T-helper 9 cell (primary cell): ENCODE measurements at places on chromosomes 6 and 20.

DNA sequence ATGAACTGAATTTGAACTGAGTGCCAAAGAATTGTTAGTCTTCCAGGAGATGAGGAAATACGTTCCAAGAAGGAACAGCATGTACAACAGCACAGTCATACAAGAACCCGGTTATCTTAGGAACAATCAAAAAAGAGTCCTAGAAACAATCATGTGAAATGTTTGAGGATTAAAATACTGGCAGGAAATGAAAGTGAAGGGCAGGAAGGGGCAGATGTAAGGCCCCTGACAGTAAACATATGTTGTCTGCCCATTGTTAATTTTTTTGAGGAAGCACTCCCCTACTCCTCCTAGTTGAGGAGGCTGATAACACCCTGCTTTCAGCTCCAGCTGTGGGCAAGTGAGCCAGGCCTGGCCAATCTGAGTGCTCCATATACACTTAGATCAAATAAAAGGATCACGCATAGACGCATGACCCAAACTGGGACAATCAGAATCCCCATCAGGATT lies 220.9 kb downstream of the HACE1 start:
- DNase-seq = no peak

DNA sequence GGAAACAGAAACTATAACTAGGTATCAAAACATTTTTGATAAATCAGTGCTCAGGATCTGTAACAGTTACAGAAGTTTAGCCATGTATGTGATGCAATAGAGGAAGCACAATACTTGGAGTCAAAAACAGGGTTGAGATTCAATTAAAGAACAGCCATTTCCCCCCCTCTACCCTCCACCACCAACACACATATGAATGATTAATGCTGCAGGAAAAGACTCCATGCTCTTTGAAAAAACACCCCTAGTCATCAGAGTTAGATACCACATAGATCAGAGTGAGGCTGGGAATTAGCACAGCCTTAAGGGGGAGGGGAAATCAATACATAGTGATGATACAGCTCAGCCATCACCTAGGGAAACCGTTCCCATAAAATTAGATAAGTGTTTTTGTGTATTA lies 108.9 kb upstream of the EMILIN3 start:
- no peak for DNase-seq

DNA sequence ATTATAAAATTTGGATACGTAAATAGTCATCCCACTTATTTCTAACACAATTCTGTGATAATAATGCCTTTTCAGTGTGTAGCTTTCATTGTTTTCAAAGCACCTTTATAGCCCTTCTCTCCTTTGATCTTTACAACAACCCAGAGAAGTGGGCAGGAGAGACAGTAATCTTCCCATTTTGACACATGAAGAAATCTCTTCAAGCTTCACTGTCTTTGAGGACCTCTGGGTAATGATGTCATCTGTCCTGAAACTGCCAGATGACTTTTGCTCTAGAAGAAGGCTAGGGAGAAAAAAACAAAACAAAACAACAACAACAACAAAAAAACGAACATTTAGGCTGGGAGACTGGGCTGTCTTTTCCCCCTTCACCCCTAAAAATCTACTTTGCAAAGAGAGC lies 203.0 kb downstream of the KCNQ5 start:
- no peak for DNase-seq

- no peak for DNase-seq
Observed at GRCh38 chr20:2599288-2600006, 53.0 kb upstream of the NOP56 start.

DNA sequence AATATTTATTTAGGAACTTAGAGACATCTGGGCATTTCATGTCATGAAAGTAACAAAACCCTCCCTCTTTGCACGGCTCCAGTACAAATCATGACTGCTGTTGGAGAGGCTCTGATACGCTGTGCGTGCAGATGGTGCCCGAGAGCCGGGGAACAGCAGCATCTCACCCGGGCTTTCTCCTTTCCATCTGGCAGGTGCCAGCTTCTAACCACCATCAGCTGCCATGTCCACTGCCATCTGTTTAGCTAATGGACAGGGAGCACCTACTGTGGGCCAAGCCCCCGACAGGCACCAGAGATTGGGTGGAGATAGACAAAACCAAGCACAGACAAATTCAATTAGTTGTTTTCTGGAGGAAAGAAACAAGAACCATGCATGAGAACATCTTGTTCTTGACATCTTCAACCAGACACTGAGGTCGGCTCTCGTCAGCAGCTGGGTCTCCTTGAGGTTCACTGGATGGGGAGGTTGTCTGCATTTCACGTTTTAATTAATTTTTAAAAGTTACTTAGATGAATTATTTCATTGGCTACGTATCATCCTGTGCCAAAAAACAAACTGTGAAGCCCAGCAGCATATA lies 323.7 kb downstream of the THBS2 start:
- no peak for DNase-seq

DNA sequence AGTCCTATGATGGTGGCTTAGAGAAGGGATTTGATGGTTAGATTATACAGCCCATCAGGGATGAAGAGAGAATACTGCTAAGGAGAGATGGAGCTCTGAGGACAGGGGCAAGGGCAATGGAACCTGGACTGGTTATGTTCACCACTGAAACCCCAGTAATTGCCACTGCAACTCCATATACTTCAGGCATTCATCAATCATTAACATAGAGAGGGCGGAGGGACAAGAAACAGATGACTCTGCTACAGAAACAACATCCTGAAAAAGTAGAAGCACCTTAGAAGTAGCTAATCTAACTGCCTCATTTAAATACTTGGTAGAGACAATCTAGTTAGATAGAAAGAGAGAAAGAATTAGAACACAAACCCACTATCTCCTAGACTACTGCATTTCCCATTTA lies 89.8 kb downstream of the MDN1 start:
- no peak for DNase-seq

DNA sequence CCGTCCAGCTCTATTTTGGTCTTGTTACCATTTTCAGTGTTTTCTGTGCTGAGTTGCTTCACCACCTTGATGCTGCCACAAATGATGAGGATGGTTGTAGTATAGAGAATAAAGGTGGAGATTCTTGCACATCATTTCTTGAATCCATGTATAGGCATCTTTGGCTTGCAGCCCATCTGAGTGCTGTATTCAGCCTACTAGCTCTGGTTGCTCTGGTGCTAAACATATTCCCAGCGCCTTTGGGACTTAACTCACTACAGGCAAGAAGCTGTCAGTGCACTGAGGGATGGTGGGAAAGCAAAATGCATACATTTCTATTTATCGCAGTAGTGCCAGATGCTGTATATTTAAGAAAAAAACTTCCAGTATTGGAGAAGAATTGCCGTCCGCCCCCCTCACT lies 86.0 kb downstream of the CARMIL1 start:
- no peak for DNase-seq

- DNase-seq = no peak
Observed at GRCh38 chr6:99178168-99178567, 171.3 kb downstream of the FAXC start.

DNA sequence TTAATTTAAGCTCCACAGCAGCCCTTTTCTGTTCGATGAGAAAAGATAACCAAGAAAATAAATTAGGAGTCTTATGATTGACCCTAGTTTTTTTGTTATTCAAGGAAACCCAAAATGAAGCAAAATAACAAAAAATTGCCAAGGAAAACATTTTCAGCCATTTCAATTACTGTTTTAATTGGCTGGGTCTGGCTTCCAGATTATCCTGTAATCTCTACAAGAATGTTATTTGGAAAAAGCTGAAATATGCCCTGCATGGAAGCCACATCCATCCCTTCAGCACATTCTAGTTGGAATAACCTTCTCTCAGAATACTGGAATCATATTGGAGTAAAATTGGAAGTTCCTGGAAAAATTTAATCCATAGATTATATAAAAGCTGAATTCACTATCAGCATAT lies 191.1 kb upstream of the CCN2 start:
- no peak for DNase-seq

DNA sequence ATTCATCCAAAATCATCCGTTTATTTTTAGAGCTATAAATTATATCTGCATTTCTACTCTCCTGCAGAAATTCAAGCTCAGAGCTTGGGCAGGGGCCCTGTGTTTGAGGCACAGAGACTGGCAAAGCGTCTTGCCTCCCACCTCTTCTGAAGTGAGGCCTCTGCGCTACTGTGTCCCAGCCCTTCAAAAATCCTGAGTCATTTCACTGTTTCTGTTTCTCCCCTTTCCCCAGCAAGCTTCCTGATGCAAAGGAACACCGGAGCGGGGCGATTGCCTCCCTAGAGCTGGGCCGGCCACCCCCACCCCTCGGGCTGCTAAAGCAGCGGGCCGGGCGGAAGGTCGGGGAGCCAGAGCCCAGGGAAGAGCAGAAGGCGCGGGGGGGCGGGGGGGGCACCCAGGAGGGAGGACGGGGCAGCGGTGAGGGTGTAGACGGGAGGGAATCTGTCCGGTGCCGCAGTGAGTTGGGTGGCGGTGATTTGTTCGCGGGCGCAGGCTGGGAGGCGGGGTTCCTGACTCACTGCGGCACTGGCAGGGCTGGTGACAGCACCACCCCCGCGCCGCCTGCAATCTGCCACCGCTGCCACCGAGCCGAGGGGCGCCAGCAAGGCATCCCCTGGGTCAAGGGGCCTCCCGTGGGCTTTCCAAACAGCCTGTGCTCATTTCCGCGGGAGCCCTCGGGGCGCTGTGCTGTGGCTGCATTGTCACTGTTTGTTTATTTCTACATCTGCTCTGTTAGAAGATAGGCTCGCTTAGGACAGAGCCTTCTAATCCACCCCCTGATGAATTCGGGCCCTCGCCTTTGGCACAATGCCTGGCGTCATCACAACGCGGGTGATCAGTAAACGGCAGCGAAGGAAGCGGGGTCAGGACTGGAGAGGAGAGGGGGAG lies 46.5 kb upstream of the SNAP25 start:
- no peak for DNase-seq

- no peak for DNase-seq
Observed at GRCh38 chr20:9059931-9060330, 9.0 kb upstream of the PLCB4 start.

GRCh38 chr20:8265588-8265987 lies 133.5 kb downstream of the PLCB1 start:
- no peak for DNase-seq

DNA sequence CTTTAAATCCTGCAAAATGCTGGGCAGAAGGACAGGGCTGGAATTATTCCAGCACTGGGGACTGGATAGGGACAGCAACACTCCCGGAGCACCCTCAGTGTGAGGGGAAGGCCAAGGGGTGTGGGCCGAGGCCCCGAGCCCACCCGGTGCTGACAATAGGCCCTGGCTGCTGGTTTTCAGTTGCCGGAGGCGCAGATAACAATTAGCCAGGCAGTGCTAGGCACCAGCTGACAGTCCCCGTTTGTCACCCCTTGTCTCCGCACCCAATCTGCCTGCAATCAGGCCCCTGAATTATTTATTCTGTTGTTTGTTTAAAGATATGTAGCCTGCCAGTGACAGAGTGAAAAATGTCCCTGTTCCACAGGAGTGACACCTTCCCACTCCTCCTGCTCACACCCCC lies 120.0 kb downstream of the GRM4 start:
- DNase-seq = no peak

DNA sequence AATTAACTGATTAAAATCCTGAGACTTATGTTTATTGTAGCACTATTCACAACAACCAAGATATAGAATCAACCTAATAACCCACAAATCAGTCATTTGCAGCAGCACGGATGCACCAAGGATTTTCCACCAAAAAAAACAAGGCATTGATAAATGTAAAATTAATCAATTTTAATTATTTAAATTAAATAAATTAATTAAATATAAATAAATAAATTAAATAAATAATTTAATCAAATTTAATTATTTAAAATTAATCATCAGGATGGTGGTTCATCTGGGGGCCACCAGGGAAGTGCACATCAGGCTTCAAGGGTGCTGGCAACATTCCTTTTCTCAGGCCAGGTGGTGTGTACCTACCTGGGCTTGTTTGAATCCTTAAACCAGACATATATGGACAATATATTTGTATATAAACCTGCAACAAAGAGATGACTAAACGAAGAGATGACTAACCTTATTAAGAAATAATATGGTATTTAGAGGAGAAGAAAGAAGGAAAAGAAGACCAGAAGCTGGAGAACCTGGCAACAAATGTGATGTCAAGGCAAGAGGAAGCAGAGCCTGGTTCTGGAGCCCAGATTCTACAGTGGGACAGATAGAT lies 89.2 kb downstream of the CD164 start:
- DNase-seq = no peak

DNA sequence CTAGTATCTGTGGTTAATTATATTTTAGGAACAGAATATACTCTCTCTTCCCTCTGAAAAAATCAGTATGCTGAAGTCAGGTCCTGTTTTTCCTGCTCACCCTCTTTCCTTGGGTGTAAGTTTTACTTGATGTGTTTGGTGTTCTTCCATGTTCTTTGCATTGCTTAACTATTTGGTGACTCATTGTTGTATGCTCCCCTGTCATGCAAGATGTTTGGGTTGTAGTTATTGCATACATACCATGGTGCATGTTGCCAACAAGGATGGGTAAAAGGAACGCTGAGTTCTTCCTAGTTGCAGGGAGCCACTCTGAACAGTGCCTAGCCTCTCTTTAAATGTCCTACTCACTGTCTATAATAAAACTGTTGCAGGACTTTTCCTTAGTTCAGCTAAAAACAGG lies 207.9 kb upstream of the LAMP5 start:
- no peak for DNase-seq

GRCh38 chr6:1787894-1788293 lies 178.2 kb downstream of the FOXC1 start:
- no peak for DNase-seq

DNA sequence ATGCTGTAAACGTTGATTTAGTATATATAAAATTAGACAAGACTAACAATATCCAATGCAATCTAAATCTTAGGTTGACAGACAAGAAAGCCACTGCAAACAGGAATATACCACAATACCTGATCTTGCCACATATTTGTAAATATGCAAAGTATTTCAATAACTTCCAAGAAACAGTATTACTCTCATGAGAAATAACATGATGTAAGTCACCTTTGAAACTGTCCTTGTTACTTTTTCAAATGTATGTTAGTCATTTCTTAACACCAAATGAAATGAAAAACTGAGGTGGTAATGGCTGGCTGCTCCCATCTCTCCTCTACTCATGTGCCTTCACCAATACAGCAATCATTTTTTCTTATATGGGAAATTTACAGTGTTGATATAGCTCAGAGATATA lies 118.7 kb downstream of the ATG5 start:
- no peak for DNase-seq

GRCh38 chr6:152356662-152357061 lies 280.5 kb downstream of the SYNE1 start:
- DNase-seq = no peak

GRCh38 chr6:154284313-154284853 lies 72.2 kb downstream of the IPCEF1 start:
- no peak for DNase-seq

DNA sequence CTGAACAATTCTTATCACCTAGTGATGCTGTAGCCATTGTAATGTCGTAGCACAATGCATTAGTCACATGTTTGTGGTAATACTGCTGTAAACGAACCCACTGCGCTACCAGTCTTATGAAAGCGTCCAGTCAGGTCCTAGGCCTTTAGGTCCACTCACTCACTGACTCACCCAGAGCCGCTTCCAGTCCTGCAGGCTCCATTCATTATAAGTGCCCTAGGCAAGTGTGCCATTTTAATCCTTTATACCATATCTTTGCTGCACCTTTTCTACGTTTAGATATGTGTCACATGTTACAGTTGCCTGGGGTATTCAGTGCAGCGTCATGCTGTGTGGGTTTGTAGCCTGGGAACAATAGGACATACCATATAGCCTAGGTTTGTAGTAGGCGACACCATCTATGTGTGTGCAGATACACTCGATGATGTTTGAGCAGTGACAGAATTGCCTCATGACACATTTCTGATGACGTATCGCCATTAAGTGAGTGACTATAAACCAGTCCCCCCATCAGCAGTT lies 15.4 kb downstream of the IGF2R start:
- no peak for DNase-seq
